ENCODE measurements at places on chromosomes 2 and 18. TPM values are rescaled to one million over a fixed set of nuclear protein-coding genes. Genes with fewer than 3 reads are reported as not detected.
A peak's percentile ranks its signal among the peaks of the same experiment; 100 is the strongest.

Gene DSG4
- total RNA-seq = under 0.01 TPM

DNA sequence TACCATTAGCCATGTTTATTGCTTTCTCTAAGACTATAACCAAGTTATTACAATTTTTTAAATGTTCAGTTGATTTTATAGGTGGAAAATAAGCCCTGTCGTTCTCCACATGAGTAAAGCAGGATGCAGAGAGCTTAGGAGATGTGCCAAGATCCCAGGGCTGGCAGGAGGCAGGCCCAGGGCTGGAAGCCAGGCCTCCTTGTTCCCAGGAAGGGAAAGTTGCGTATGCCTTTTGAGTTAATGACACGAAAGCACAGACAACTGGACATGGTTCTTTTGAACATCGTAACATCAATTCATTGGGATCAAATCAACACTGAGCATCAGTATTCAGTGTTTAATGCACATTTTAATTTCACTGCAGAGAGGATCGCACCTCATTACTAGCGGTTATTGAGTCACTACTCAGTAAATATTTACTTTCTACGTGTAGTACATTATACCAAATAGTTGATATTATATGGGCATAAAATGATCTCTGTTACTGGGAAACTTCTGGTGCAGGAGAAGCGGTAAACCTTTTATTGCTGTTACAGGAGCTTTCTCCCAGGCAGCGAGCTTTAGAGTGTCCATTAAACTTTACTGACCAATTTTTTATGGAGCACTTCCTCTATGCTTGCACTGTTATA is 60.0 kb downstream of the RNF144A start:
- DNase-seq = peak; percentile 39

GRCh38 chr2:178202927-178203326 is 8.6 kb downstream of the OSBPL6 start:
- DNase-seq = no peak

DNA sequence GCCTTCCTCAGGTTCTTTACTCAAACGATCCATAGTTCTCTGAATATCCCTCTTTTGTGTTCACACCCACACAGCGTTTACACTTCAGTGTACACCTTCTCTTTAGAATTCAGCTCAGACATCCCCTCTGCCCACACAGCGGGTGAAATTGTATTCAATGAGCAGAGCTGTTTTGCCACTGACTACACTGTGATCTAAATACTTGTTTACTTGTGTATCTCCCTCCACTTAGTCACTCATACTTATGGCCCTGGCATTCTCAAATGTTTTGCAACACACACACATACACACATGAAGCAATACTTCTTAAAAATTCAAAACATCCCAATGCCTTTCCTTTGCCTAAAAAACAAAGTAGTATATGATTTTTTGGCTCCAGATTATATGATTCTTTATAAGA is 297.1 kb downstream of the TMX3 start:
- DNase-seq = peak; percentile 53

DNA sequence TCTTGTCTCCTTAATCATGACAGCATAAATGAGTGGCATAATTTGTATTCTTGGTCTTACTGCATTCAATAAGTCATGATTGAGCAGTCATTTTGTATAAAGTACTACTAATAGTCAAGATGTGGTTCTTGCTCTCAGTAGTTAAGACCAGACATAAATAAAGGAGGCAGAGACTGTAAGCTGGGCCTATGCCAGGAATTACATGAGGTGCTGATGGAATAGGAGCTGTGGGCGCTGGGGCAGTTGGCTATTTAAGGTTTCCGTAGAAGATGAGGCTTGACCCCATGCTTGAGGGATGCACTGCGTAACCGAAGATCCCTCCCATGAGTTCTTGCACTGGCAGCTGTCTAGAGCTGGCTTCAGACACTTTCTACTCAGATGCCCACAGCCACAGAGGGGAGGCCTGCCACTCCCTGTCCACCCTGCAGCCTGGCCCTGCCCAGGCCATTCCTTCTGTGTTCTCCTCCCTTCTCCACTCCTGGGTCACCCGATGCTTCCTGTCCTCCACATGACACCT is 150.9 kb upstream of the REV1 start:
- no peak for DNase-seq

GRCh38 chr2:99656994-99657393 is 167.2 kb upstream of the REV1 start:
- DNase-seq = no peak

DNA sequence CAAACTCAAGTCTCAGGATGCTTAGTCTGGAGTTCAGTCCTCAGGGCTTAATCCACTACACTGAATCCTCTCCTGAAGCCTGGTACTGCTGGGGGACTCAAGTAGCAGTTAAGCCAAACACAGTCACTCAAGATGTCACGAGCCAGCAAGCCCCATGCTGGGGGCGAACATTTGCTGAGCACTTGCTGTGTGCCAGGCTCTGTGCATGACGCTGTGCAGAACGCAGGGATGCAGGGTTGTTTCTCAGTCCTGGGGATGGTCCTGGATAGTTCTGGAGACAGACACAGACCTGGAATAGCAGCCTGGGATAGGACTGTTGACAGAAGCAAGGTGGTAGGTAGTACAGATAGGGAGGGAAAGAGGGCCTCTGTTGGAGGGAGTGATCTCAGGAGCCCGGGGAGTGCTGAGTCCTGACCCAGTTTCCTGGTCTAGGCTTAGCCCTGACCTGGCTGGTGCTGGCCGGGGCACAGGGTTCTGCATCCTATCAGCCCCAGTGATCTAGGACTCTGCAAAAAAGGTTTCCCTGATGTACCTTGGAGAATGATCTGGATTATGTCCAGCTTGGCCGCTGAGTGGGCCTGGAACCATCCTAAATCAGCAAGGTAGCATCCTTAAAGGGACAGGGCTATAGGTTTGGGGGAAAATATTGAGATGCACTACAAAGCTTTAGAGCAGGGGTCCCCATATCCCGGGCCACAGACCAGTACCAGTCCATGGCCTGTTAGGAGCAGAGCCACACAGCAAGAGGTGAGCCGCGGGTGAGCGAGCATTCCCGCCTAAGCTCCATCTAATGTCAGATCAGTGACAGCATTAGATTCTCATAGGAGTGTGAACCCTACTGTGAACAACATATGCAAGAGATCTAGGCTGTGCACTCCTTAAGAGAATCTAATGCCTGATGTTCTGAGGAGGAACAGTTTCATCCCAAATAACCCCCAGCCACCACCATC is 54.7 kb upstream of the OTOF start:
- no peak for DNase-seq

DNA sequence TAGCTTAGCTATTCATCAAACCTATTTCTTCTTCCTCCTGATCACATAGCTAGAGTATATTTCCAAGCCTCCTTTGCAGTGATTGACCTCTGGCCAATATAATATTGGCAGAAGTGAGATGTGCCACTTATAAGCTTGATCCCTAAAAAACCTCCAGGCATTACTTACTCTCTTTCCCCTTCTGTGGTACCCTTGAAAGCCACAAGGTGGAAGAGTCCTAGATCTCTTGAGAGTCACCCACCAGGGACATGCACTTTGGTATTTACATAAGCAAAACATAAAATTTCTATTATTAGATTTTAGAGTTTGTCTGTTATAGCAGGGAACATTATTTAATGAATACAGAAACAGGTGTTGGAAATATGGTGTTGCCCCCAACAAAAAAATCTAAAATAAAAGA is 112.0 kb downstream of the EXOC6B start:
- DNase-seq = no peak

DNA sequence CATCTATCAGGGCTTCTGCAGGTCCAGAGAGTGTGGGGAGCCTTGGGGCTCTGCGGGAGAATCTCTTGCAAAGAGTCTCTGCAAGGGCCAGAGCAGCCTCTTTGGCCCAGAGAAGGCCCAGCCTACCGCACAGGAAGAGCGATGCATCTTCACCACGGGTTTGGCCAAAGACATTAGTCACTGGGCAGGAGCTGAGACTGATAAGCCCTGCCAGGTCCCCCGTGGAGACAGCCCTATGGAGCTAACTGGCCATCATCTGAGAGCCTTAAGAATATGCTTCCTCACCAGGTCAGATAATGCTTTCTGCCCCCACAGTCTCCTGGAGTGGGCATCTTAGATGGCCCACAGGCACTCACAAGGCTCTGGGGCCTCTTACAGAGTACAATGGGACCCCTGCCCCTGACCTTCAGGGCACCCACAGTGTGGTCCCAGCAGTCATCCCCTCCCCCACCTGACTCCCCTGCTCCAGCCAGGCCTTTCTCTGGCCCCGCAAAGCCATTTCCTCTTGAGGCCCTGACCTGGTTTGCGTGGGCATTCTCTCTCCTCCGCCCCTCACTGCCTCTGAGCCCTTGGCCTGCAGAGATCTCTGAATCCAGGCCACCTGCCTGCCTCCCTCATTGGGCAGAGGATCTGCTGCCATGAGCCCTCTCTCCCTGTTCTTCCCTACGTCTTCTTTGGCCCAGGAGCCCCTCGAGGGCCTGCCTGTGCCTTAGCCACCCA is 31.9 kb upstream of the MAPRE3 start:
- DNase-seq = no peak
